ENCODE measurements at places on chromosomes 12 and 14. TPM values are rescaled to one million over a fixed set of nuclear protein-coding genes. Genes with fewer than 3 reads are reported as not detected.

The ACSM4 gene
- not detected for total RNA-seq

DNA sequence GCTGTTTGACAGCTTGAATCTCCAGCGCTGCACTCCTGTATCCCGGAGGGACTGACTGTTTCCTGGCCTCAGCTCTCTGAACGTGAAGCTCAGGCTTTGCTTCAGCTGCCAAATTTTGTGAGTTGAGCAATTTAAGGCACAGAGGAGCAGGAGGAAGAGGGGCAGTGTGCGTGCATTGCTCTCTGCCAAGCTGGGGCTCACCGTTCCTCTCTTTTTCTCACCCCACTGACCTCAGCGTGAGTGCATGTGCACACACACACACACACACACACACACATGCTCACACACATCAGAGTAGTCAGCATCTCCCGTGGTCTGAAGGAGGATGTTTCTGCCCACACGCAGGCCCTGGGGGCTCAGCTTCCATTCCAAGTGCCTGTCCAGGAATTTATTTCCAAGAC, 27.8 kb upstream of the BDKRB2 start:
- no peak for DNase-seq

GRCh38 chr14:100393362-100393761, 70.2 kb downstream of the SLC25A47 start:
- no peak for DNase-seq

DNA sequence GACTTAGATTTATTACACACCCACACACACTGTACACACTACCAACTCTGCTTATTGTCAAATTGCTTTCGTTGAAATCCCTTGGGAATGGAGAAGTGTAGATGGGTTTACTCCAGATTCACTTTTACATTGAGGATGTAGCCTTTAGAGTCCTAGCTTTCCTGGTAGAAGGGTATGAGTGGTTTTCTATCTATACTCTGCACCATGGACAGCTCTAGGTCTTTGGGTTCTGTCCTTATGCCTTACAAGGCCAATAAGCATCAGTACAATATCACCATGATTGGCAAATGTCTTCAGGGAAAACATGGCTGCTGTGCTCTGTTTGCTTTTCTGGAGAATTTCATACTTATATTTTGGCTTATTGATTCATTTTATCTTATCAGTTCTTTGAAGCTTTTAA, 1063.9 kb downstream of the SLC6A15 start:
- DNase-seq, result no peak

The LHX5 gene
- total RNA-seq, result 1.8 TPM

The WASHC3 gene
- total RNA-seq, result 22.4 TPM

The DNAI7 gene
- 0.37 TPM for total RNA-seq

DNA sequence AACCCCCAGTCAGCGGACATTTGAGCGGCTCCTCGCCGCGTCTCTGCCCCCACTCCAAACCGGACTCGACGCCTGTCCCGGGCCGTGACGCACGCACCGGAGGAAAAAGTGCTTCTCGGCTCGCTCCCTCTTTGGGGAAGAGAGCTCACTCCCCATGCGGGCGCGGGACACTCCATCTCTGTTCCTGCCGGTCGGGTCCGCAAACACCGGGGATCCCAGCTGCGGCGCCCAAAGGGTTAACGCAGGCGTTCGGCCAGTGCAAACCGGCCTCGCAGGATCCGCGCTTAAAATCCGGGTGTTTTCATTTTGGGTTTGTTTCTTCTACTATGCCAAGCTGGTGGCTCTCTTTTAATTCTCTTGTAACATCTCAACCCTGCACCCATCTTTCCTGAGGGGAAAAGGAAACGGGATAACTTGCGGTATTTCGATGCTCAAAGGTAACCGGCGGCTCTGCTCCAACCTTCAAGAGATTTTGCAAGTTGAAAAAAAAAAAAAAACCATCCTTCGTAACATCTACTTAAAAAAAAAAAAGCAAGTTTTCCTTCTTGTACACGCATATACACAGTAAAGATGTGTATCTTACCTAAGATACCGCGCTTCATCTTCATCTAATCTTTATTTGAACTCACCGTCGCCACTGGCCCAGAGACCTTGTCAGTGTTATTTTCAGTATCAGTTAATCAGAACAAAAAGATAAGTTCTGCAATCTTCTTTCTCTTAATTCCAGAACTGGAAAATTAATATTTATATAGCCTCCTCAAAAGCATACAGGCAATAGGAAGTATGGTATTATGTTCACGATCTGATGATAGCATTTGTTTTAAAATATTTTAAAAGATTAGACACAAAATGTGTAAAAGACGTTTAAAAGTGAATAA, 1.6 kb upstream of the ATP2B1 start:
- peak; percentile 61 for DNase-seq

- no peak for DNase-seq
Observed at GRCh38 chr14:105475269-105476096, 862 bp downstream of the CRIP2 start.

The KLRC4 gene
- not detected for total RNA-seq

DNA sequence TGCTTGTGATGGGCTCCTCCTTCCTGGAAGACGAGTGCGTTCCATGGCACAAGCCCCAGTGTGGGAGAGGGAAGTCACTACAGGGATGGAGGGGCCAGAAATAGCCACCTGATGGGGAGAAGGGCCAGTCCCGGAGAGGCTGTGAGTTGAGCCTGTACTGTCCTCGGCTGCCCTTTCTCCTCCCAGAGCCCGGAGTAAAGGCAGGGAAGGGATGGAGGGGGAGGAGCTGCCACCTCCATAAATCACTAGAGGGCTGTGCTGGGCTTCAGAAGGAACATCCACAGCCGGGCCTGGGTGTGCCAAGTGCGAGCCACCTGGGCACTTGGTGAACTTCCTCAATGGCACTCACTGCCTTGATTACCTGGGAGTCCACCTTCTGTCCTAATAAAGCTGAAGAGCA, 110.1 kb downstream of the RBM19 start:
- DNase-seq, result no peak

Data from neural crest cell (in vitro differentiated cells).